ENCODE measurements at places on chromosomes 1 and 21.

- ATAC-seq, result no peak
Observed at GRCh38 chr1:7079637-7080036, 294.4 kb downstream of the CAMTA1 start.

DNA sequence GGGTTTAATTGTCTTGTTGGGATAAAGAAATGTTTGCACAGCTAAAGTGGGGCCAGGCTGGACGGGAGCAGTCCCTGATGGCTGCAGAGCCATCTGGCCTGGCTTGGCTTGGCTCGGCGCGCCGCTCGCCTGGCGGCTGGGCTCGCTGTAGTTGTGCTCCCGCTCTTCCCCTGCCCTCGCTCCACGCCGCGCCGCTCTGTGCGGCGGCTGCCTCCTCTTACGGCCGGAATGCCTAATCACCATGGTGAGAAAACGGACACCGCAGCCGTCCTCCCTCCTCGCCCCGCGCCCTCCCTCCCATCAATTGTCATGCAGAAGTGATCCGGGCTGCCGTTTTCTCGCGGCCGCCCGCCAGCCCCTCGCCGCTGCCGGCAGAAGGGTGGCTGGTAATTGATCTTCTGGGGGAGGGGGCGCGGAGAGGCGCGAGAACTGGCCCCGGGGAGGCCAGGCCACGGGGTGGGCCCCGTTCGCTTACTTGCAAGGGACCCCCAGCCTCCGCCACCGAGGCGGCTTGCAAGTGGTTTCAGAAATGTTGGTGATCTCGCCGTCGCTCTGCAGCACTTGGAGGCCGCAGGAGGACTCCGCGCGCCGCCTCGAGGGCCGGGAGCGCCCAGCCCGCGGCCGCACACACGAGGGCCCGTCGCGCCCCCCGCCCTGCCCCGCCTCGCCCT lies 12.4 kb downstream of the RNF220 start:
- ATAC-seq, result peak; percentile 96

GRCh38 chr1:216221260-216221700 lies 202.0 kb downstream of the USH2A start:
- peak; percentile 93 for ATAC-seq

DNA sequence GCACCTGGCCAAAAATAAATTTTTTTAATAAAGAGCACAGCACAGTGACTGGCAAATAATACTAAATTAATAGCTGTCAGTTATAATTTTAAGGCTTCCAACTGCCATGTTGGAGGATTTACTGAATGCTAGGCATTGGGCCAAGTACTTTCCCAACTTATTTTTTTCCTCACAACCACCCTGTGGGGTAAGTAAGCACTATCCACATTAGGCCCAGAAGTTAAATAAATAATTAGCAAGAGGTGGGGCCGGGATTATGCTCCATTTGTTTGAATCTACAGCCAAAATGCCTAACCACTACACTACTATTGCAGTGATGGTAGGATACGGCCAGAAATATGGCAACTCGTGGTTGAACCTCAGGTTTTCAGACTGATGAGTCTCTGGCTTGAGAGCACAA lies 4.6 kb upstream of the TRNAU1AP start:
- no peak for ATAC-seq

- no peak for ATAC-seq
Observed at GRCh38 chr1:108679586-108680213, 12.4 kb upstream of the PRPF38B start.

DNA sequence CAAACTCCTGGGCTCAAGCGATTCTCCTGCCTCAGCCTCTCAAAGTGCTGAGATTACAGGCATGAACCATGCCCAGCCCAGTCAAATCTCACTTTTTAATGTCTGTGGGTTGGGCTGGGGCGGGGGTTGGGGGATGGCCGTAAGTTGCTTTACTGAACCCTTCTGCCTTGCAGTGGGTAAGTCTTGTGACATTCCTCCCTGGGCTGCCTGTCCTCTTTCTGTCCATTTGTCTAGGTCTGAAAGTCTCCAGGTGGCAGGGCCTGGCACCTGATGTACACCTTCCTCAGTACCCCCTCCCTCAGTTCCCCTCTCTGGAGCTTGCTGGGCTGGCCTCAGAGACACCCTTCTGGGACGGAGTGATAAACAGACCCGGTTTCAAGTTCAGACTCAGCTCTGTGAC lies 13.3 kb downstream of the ZNF362 start:
- no peak for ATAC-seq

DNA sequence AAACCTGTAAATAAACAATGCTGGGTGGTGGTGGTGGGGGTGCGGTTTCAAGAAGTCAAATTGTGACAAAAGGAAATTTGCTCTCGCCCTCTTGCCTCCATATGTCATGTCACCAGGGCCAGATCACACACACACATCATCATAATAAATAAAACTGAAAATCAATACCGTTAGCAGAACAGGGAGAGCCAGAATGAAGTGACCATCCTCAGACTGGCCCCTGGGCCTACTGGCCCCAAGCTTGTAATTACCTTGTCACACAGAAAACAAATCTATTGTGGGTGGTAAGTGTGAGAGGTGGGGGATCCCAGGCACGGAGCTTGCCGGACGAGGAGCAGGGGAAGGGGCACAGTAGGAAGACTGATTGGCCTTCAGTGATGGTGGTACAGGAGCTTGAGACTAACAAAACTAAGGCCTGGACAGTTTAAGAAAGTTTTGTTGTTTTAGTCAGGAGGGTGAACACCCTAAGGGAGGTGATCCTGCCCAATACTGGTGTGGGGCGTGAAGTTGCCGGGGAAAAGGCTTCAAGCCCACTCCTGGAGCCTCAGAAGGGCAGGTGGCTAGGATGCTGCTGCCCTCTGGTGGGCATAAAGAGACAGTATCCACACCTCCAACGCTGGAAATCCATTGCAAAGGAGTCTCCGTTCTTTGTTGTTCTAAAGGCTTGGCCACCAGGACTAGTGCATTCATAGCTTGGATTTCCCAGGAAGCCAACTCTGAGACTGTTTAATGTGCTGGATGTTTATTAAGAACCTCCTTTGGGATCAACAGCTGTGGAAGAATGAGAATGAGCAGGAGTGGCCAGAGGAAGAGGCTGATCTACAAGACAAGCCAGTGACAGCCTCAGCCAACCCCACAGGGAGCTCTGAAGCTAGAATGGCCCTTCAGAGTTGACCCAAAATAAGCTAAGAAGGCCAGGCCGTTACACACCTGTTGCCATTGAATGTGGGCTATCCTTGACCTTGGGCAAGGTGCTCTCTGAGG lies 8.1 kb upstream of the C1orf216 start:
- ATAC-seq, result peak; percentile 95

DNA sequence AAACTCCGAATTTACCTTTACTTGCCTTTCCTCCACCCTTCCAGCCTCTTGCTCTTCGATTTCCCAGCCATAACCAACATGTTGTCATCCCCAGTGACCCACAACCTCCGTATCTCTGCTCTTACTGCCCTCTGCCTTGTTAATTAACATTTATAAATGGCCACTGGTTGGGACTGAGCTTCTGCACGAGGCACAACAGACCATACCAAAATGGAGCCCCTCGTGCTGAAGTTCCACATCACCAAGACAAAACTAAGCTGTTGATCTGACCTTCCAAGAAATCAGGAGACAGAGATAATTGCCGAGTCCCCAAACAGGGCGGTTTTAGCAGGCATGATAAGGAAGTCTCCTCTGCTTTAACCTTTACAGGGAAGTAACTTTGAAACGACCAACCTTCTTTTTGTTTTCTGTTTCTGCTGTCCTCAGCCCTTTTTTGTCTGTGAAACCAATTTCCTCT lies 71.9 kb downstream of the NMNAT2 start:
- no peak for ATAC-seq

DNA sequence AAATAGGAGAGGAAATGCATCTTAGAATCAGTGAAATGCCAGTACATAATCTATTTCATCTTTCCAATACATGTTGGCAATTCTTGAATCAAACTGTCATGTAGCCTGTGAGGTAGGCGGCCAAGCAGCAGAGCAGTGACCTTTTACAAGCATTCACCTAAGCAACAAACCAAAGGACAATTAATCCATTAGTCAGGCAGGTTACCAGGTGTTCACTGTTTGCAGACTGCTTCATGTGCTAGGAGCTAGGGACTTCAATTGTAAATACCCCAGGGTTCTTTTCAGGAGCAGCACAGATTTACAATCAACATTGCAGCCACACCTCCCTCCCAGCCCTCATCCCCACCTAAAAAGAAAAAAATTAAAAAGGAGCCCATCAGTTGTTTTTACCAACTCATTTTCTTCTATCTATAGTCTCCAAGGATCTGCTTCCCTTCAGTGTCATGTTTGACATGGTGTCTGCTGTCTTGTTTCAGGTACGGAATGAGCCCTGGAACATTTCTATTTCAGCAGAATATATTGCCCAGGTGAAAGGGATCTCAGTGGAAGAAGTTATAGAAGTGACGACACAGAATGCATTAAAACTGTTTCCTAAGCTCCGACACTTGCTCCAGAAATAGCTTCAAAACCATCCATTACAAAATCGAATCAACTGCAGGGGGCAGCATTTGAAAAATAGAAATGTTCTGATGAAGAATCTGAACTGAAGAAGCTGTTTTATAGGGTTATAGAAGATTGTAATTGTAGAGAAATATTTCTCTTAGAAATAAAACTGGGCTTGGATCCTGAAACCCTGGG lies 23.0 kb downstream of the TATDN3 start:
- ATAC-seq, result no peak

GRCh38 chr1:203320591-203321272 lies 15.4 kb downstream of the BTG2 start:
- no peak for ATAC-seq

DNA sequence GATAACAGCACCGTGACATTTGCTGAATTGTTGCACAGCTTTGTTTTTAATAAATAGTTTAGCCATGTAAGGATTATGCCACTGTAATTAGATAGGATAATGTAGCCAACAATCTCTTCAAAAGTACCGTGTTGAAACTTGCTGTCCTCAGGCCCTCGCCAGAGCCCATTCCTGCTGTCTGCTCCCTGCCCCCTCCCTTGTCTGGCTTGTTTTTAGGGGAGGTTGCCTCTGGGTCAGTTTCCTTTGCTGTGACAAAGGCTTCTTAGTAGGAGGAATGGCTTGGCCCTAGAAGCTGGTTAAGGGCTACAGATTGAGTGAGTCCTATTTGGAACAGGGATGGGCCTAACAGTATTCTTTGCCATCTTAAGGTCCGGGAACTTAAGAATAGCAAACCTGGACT lies 107.9 kb downstream of the LMO4 start:
- no peak for ATAC-seq

GRCh38 chr1:152884085-152884484 lies 6.0 kb downstream of the SMCP start:
- no peak for ATAC-seq
